ENCODE measurements at places on chromosomes 3 and 15.

DNA sequence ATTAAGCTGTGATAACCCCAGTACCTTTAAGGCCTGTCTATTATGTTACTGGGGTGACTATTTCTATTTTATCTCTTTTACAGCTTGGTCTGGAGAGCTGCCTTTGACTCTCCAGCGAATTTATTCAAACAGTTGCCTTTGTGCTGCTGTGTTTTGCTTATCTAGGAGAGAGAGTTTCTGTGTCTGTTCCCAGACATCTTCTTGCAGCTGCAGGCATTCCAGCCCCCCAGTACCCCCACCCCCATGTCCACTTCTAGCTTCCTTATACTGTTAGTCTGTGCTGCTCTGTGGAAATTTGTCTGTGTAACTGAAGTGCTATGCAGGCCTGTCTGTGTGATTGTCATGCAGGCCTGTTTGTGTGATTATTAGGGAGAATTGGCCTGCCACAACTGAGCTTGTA is 713.7 kb upstream of the SEMA6D start:
- no peak for DNase-seq

GRCh38 chr3:38773528-38773927 is 42.5 kb downstream of the SCN10A start:
- DNase-seq: no peak

DNA sequence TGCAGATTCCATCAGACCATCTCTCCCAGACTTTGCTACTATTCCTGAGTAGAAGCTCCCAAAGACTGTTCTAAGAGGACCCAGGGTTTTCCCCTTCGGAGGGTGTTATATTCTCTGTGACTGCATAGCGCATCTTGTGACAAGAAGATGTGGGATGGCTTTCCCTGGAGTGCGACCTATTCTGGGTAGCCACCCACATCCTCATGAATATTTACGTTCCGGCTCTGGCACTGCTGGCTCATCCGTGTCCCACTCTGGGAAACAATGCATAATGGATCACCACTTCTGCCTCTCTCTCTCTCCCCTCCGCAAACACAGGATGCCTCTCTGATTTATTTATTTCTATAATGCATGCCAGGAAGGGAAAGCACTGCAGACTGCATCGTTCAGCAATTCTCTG is 166.1 kb downstream of the PYDC2 start:
- no peak for DNase-seq

- DNase-seq: no peak
Measured at GRCh38 chr15:59283717-59284391, 77.2 kb downstream of the LDHAL6B start.

DNA sequence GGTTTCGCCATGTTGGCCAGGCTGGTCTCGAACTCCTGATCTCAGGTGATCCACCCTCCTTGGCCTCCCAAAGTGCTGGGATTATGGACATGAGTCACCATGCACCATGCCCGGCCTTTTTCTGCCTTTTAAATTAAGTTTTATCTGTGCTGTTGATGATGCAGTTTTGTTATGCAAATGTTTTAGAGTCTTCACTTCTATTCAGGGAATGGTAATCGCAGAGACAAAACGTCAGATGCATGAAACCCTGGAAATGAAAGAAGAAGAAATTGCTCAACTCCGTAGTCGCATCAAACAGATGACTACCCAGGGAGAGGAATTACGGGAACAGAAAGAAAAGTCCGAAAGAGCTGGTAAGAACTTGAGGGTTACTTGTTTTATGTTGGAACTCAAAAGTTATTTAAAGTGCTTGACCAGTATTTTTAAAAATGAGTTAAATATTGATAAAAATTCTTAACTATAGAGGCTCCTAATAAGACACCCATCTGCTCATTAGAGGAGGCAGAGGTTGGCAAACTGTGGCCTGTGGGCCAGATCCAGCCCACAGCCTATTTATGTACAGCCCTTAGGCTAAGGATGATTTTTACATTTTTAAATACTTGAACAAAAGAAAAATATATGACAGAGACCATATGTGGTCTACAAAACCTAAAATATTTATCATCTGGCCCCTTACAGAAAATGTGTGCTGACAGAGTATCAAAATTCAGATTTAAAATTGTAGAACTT is 127.8 kb upstream of the LRRFIP2 start:
- no peak for DNase-seq

GRCh38 chr15:29674661-29675533 is 147.4 kb downstream of the TJP1 start:
- no peak for DNase-seq

All from stimulated activated CD8-positive, alpha-beta memory T cell treated with anti-CD3 and anti-CD28 coated beads, Interleukin-7, amount 100 ng/mL, for 1 hour (primary cell).